Activated T-cell treated with anti-CD3 and anti-CD28 coated beads for 24 hours (primary cell): ENCODE measurements at places on chromosomes 3 and 15.

DNA sequence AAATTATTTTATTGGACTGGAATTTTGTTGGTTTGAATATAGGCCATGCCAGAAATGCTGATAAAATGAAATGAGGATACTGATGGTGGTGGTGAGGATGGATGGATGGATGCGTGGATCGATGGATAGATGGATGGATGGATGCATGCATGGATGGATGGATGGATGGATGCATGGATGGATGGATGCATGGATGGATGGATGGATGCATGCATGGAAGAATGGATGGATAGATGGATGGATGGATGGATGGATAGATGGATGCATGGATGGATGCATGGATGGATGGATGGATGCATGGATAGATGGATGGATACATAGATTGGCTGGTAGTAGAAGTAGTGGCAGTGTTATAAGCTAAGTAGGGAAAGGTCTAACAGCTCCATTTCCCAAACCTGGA lies 40.1 kb downstream of the CPN2 start:
- DNase-seq: no peak

GRCh38 chr3:67291287-67292252 lies 293.5 kb downstream of the KBTBD8 start:
- DNase-seq: no peak

DNA sequence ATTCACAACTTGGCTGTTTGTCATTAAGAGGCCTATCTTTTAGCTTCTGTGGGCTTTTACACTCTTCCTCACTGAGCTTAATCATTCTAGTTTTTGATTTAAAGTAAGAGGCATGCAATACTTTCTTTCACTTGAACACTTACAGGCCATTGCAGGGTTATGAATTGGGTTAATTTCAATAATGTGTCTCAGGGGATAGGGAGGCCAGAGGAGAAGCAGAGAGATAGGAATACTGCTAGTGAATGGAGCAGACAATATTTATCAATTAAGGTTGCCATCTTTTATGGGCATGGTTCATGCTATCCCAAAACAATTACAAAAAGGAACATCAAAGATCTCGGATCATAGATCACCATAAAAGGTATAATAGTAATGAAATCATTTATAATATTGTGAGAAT lies 189.8 kb downstream of the EPHA3 start:
- no peak for DNase-seq

DNA sequence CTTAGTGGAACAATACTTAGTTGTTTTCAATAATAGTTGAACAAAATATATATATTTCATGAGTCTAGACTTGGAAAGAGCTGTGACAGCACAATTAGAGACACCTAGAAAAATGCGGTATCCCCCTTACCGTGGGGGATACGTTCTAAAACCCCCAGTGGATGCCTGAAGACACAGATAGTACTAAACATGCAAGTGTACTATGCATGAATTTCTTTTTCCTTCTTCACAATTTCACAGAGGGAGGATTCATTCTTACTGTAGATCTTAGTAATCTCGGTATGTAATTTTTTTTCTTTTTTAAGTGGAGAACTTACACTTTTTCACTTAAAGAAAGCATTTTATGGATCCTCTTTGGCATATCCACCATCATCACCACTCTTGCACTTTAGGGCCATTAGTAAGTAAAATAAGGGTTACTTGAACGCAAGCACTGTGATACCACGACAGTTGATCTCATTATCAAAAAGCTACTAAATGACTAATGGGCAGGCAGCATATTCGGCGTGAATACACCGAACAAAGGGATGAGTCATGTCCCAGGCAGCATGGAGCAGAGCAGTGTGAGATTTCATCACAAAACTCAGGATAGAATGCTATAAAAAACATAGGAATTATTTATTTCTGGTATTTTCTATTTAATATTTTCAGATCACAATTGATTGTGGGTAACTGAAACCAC lies 72.3 kb upstream of the ZNF280D start:
- DNase-seq: no peak

DNA sequence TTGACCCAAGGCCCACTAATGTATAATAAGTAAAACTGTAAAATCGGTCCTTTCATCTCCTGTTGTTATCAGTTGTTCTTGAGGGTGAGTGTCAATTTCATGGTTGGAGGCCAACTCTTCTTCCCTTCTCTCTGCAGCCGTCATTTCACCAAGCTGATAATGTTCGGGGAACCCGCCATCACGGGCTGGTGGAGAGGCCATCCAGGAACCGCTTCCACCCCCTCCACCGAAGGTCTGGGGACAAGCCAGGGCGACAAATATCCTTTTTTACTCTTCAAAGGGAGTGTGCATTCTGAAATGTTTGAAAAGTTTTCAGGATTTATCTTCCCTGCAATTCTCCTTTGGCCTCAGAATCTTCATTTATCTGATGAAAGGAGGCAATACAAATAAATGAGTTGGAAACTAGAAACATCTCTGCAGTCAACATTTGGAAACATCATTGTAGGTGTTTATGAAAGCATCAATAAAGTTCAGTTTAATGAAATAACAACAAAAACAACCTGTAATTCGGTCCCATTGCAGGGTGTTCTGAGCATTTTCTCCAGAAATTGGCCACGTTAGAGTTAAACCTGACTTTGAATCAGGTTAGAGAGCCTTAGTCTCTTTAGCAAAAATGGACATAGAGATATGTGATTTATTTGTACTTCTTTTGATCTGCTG lies 63.9 kb downstream of the CRTC3 start:
- no peak for DNase-seq

GRCh38 chr3:35654476-35654875 lies 15.2 kb downstream of the ARPP21 start:
- DNase-seq: no peak

- no peak for DNase-seq
Measured at GRCh38 chr3:20074226-20075063, 34.2 kb downstream of the KAT2B start.

GRCh38 chr15:98554272-98555172 lies 93.8 kb upstream of the IGF1R start:
- DNase-seq: no peak

- no peak for DNase-seq
Measured at GRCh38 chr3:72811571-72811970, 36.7 kb downstream of the SHQ1 start.

- DNase-seq: no peak
Measured at GRCh38 chr15:64197425-64197824, 34.6 kb upstream of the PPIB start.

GRCh38 chr15:37891766-37892368 lies 42.6 kb upstream of the TMCO5A start:
- DNase-seq: no peak

GRCh38 chr3:45049807-45050206 lies 23.7 kb downstream of the CLEC3B start:
- DNase-seq: no peak

DNA sequence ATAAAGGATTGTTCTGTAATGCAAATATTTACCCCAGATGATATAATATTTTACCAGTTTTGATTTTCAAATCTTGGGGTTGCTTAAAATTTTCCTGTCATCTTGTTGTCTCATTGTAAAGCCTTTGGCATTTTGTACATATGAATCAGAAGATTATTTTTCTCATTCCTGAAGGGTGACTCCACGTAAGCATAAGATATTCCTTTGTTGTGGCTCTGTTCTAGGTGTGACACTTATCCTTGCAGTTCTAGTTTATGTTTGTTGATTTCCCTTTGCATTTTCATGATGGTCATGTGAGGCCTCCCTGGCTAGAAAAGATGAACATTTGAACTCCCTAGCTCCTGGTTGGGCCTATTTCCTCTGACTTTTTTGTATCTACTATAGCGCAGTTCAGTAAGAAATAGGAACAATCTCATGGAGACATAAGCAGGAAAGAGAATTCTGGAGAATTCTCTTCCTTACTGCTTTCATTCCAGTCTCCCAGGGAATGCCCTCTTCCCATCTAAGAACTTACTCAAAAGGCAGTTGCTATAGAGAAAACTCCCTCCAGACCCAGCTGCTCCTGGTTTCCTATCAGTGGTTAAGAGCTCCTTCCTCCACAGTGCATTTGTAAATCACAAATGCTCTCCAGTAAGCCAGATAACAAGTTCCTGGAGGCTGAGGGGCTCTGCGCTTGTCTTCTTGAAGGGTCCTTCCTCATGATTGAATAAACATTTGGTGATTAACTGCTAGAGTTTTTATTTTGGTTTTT lies 124.7 kb downstream of the WNT5A start:
- DNase-seq: no peak

DNA sequence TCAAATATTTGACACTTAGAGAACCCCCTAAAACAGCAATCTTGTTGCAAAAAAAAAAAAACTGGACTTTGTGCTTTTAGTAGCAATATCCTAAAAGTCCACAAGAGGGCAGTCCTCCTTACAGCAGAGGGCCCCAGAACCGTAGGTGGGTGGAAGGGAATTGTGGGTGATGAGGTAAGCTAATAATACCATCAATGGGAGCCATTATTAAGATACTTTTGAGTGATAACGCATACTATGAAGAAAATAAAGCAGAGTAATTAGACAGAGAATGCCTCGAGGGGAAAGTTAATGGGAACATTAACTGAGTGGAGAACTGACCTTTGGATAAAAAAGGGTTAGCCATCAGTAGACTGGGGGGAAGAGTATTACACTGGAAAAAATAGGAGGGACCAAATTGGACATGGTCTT lies 229.9 kb downstream of the THRB start:
- DNase-seq: no peak

GRCh38 chr3:194195611-194196010 lies 59.7 kb downstream of the HES1 start:
- DNase-seq: no peak

DNA sequence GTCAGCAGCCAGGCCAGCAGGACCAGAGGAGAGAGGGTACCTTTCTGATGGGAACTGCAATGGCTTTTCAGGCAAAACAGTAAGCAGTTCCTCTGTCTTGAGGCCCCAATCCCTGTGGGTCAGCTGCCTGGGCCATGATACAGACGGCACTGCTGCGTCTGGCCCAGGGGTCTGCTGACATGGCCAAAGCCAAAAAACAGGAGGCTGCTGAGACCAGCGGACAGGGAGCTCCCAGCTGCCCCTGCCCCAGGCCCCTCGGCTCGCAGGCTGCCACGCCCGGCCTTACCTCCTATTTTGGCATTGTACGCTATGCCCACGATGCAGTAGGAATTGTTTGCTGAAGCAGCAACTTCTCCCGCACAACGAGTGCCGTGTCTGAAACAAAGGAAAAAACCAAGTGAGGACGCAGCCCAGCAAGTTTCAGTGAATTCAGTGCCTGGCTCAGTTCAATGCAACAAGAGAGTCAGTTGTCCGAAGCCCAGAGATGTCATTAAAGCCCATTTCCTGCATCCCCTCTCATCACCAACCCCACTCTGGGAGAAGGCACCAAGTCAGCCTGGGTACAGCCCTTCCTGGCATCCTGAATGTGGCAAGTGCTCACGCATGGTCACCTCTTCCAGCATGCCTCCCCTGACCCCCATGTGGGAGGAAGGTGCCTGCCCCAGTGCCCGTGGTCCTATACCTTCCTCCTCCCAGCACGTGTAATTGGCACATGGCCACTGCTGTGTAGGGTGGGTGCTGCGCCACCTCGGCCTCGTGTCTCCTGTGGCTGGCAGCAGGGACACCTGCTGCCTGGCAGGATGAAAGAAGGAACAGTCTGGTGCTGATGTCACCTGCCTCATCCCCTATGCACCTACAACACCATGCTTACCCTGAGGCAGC lies 61.7 kb downstream of the PCSK6 start:
- DNase-seq: no peak

GRCh38 chr15:74428442-74428787 lies 5.3 kb downstream of the SEMA7A start:
- no peak for DNase-seq

DNA sequence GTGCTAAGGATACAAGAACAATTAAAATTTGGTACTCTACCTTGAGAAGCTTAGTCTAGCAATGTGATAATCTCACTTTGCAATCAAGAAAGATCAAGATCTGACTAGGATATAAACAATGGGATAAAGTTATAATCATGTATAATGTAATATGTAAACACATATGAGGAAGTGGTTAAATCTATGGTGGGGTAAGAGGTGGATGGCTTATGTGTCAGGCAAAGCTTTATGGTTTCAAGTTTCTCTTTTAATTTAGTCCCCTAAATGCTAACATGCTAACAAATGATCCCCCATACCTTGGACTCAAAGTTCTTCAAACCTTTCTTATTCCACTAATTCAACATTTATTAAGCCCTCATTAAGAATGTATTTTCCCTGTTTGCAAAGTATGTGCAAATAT lies 2.5 kb downstream of the RSL24D1 start:
- no peak for DNase-seq

DNA sequence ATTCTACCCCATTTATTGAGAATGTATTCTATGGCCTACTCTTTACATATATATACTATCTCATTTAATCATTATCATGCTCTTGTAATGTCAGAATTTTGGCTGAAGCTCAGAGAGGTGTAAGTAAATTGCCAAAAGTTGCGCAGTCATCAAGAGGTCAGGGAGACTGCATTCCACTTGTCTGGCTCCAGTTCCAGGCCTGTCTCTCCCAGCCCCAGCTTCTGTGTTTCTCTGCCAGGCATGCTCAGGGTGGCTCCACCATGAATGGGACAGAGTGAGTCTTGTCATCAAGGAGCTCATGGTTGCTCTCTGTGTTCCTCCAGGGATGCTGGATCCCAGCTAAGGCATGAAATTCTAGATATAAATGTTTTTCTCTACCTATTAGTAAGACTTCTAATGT lies 635.1 kb upstream of the MDFIC2 start:
- no peak for DNase-seq

DNA sequence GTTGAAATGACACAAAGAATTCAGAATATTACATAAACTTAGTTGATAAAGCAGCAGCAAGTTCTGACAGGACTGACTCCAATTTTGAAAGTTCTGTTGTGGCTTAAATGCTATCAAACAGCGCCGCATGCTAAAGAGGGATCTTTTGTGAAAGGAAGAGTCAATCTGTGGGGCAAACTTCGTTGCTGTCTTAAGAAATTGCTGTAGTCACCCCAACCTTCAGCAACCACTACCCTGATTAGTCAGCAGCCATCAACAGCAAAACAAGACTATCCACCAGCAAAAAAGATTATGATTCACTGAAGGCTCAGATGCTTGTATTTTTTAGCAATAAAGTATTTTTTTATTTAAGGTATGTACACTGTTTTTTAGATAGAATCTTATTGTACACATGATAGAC lies 14.2 kb downstream of the CRBN start:
- no peak for DNase-seq

GRCh38 chr3:149310796-149311534 lies 22.5 kb downstream of the TM4SF18 start:
- no peak for DNase-seq

DNA sequence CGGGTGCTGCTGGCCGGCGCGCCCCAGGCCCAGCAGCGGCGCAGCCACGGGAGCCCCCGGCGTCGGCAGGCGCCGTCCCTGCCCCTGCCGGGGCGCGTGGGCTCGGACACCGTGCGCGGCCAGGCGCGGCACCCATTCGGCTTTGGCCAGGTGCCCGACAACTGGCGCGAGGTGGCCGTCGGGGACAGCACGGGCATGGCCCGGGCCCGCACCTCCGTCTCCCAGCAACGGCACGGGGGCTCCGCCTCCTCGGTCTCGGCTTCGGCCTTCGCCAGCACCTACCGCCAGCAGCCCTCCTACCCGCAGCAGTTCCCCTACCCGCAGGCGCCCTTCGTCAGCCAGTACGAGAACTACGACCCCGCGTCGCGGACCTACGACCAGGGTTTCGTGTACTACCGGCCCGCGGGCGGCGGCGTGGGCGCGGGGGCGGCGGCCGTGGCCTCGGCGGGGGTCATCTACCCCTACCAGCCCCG lies 777 bp downstream of the LOXL1 start:
- no peak for DNase-seq
